ENCODE measurements at places on chromosomes 16 and 17.

DNA sequence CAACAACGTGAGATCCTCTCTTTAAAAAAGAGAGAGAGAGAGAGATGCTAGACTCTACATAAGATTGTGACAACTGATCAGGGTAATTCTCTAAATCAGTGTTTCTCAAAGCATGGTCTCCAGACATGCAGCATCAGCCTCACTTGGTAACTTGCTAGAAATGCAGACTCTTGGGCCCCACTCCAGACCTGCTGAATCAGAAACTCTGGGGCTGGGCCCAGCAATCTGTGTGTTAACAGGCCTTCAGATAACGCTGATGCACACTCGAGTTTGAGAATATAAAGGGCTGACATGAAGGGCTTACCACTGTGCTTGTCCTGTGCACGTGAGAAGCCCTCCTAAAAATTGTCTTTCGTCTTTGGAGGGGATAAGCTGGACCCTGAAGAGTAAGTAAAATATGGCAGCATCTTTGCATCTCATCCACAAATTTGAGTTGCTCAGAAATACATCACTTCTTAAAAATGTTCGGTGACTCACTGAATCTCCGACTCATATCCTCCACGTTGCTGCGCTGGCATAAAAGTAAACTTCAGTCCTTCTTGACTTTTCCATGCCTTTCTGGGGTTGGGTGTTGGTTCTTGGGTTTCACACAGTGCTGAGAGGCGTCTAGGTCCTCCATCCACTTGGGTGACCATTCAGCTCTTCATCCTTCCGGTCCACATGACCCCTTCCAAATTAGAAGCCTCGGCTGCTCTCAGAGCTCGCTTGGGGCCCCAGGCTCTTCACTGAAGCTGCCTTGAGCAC is 26.1 kb upstream of the KDM8 start:
- no peak for DNase-seq

GRCh38 chr16:87582966-87583325 is 19.4 kb upstream of the JPH3 start:
- DNase-seq = no peak

GRCh38 chr16:30381291-30382041 is 895 bp downstream of the SEPTIN1 start:
- DNase-seq = no peak

DNA sequence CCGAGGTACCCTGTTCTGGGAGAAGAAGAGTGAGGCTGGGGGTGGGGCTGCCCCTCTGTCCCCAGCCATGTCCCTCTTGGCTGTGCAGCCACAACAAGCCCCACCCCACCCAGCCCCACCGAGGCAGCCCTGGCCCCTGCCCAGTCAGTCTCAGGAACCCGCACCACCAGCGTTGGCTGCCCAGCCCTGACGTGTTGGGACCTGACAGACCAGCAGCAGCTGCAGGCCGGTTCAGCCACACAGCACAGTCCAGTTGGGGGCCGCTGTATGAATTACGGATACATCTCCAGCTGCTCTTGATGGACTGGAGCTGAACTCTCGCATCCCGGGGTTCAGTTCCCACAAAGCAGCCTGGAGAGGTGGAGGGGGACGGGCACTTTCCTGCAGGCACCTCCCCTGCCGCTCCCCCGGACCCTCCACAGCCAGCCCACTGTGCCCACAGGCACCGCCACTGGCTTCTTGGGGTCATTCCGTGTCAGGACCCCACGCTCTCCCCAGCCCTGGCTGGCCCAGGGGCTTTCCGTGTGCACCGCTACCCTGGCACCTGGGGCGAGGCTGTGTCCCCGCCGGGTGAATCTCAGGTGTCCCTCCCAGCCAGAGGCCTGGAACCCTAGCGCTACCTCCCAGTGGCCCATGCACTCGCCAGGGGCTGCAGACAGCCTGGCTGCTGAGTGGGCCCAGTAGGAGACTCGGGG is 7.1 kb downstream of the CDH15 start:
- DNase-seq = no peak

- DNase-seq = no peak
Measured at GRCh38 chr17:13030056-13030455, 12.2 kb upstream of the ELAC2 start.

DNA sequence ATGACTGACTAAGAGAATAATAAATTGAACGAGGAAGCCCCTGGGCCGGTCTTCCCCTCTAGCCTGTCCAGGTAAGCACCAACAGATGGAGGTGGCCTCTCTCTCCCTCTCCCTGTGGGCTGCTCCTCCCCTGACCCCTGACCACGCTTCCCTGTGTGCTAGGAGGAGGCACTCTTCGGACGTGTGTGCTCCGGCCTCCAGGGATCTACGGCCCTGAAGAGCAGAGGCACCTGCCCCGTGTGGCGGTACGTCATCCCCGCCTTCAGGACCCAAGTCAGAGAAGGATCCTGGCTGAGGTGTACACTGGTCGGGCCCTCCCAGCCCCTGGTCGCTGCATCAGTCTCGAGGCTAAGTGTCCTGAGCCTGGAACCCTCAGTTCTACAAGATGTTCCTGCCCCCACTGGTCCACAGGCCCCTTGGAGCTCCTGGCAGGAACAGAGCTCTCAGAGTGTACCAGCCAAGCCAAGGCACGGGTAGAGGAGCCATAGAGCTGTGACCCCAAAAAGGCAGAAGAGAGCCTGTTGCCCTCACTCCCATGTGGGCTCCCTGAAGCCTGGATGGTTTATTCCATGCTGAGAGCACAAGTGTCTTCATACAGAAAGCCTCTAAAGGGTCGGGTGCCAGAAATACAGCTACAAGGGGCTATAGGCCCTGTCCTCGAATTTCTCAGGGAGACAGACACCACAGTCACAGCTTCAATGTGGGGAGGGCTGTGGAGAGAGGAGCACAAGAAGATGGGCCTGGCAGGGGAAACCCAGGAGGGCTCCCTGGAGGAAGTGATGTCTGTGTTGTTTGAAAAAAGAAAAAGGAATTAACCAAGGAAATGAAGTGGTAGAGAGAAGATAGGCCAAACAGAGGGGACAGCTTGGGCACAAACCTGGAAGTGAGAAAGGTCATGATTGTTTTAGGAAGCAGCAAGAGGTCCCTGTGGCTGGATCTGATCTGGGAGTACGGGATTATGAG is 15.9 kb downstream of the SDR42E2 start:
- no peak for DNase-seq

DNA sequence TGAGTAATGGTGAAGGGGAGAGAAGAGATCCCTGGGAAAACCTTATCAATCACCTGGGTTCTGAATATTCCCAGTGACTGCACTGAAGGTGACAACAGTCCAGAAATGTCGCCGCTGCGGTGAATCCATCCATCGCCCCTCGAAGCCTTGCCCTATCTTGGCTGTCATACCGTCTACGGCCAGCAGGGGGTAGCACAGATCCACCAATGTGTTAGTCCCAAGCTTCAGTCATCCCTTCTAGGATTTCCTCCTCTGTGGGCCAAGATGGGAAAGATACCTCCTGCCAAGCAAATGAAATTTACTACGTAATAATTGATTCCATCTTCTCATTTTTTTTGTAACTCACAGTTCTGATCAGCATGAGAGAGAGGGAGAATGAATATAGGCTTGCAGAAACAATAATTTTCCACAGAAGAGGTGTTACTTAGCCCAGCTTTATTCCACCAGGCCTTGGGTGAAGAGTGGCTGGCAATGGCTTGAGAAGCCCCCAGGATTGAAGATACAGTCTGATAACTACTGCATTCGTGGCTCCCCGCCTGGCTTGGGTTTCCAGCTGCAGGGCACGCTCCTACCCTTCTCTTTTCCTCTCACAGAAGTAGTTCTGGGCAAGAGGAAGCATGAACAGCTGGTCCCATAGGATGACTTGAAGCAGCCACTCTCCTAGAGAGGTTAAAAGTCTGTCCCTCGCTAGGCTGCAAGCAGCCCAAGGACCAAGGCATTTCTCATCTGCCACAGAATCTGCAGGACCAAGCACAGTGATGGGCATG is 2.6 kb upstream of the FMNL1 start:
- DNase-seq = no peak

- DNase-seq = no peak
Measured at GRCh38 chr17:50051082-50051576, 4.8 kb upstream of the ITGA3 start.

- DNase-seq = no peak
Measured at GRCh38 chr16:53849585-53849984, 145.6 kb downstream of the FTO start.

DNA sequence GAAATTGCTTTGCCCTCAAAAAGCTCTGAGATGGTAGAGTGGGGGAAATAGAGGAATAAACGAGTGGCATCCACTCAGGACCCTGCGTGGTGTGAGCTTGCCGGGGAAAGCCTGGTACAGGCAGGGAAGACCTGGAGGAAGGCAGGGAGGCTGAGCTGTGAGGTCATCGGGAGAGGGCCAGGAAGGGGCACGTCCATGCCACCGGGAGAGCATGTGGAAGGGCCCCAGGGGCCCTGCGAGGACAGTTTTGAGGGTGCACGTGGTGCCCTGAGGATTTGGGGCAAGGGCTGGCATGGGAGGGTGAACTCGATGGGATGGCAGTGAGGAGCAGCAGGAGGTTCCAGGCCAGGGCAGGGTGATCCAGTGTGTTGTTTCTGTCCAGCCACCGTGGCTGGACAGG is 56.3 kb upstream of the CBFA2T3 start:
- DNase-seq = no peak

GRCh38 chr16:9351440-9351839 is 260.0 kb downstream of the HAPSTR1 start:
- DNase-seq = no peak

- peak; percentile 46 for DNase-seq
Measured at GRCh38 chr16:17369421-17370222, 101.1 kb downstream of the XYLT1 start.

GRCh38 chr16:67936124-67936879 is at the start of gene PSMB10:
TSS of gene PSMB10 (minus strand) at chr16:67936850. CDS start at chr16:67936749, 101 bp downstream.
- peak; percentile 32 for DNase-seq

DNA sequence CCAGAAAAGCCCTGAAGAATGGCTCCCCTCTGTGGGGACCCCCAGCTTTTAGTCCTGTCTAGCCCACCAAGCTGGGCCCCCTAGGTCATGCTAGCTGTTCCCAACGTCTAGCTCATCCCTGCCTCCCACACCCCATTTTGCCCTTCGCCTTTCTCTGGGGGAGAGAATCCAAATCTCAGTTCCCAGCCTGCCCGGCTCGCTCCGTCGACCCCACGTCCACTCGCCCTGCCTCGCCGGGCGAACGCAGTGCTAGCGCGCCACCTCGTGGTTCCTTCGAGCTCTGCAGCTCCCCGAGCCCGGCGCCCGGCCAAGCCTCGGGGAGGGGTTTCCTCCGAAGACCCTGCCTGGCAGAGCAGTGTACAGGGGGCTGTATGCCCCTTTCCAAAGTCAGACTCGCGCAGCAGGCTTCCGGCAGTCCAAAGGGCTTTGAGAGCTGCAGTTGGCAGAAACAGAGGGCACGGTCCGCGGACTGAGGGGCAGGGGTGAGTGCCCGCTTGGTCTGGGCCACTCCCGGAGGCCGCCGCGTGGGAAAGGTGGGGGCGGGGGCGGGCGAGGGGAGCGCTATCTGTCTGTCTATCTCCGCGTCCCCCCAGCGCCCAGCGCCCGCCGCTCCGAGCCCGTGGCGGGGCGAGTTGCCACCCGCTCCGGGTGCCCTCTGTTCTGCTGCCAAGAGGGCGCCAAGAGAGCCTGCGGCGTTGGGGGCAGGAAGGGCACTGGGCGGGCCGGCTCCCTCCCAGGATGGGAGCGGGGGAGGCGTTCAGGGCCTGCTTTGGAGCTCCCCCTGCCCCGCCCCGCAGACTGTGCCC is 1.7 kb upstream of the DLX3 start:
- DNase-seq = peak; percentile 64
